IMR-90 (cell line): ENCODE measurements at places on chromosomes 6 and 20. TPM values are rescaled to one million over a fixed set of nuclear protein-coding genes. Genes with fewer than 3 reads are reported as not detected.

GRCh38 chr6:63740709-63741108, 105.1 kb downstream of the PHF3 start:
- no peaks in the 10 kb centered on the region for H3K36me3 ChIP-seq
- peaks cover 4% of the 10 kb centered on the region; the same call in 1 of the 2 replicates for H3K27me3 ChIP-seq
- peak; percentile 78 for DNase-seq
- no peaks in the 10 kb centered on the region for H3K4me1 ChIP-seq
- H3K27ac ChIP-seq: no peak overlapping the region

The SUN5 gene
- not detected in 2 replicates for total RNA-seq

The ZNF451 gene
- 48.6 and 63.0 TPM in 2 replicates for total RNA-seq

DNA sequence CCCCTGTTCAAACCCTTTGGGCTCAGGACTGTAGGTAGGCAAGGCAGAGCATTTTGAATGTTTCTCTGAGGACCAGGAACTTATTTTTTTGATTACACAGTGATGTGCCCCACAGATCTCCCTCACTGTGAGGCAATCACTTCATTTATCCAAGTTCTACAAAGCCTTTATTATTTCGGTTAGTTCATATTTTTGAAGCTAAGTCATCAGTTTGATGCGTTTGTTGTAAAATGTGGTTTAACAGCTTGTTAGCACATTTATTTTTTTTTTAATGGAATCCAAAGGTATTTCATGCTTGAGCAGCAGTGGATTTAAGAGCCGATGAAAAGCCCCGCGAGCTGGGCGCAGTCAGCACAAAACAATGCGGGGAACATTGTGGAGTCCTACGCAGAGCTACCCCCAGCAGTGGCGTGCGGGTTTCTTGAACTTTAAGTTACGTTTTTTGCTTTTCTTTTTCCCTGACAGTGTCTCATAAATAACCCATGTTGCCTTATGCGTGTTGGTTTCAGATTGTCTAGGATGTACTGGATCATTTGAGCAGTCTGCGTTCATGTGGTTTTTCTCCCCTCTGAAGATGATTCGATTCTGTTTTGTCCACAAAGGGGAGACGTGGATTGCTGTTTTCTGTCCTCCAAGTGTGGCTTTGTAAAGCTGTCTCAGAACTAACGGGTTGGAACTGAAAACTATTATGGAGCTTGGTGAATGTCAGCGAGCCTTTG, 233.6 kb upstream of the BMP2 start:
- peak overlapping the region; percentile 90 for H3K27ac ChIP-seq
- peak; percentile 88 for DNase-seq
- no peaks in the 10 kb centered on the region for H3K27me3 ChIP-seq
- H3K4me1 ChIP-seq: peaks cover 7% of the 10 kb centered on the region
- H3K4me3 ChIP-seq: peak overlapping the region; percentile 51

GRCh38 chr20:5033566-5033965, 32.3 kb upstream of the SLC23A2 start:
- H3K4me1 ChIP-seq: peaks cover 7% of the 10 kb centered on the region
- DNase-seq: peak; percentile 47
- peaks cover 2% of the 10 kb centered on the region; the same call in 1 of the 2 replicates for H3K27me3 ChIP-seq
- no peak overlapping the region for H3K4me3 ChIP-seq
- H3K36me3 ChIP-seq: no peaks in the 10 kb centered on the region

DNA sequence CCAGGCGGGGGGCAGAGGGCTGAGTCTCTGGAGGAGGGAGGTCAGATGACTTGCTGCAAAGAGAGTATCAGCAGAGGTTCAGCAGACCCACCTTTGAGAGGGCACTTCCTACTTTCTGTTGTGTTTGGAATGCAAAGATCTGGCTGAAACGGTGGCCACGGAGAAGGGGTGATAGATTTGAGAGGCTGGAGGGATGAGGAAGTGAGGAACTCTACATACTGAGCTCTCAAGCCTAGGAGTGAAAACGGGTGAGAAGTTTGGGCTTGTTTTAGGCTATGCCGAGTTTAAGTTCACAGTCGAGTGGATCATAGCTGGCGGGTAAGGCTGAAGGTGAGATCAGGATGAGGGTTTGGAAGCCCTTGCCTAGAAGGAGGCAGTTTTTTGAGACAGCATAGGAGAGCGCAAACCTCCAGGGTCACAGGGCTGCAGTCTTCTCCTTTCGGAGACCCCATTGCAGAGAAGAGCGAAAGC, 477 bp upstream of the ITPA start:
- DNase-seq: no peak
- H3K4me1 ChIP-seq: peaks cover 5% of the 10 kb centered on the region
- H3K4me3 ChIP-seq: peak overlapping the region; percentile 86
- peak overlapping the region; percentile 92 for H3K27ac ChIP-seq

The IL17A gene
- not detected in 2 replicates for total RNA-seq

GRCh38 chr6:84027340-84028181, 6.0 kb upstream of the MRAP2 start:
- H3K36me3 ChIP-seq: no peaks in the 10 kb centered on the region
- DNase-seq: peak; percentile 21
- H3K4me1 ChIP-seq: no peaks in the 10 kb centered on the region
- H3K27ac ChIP-seq: no peak overlapping the region

The ZSCAN23 gene
- total RNA-seq: 5.3 and 8.4 TPM in 2 replicates

DNA sequence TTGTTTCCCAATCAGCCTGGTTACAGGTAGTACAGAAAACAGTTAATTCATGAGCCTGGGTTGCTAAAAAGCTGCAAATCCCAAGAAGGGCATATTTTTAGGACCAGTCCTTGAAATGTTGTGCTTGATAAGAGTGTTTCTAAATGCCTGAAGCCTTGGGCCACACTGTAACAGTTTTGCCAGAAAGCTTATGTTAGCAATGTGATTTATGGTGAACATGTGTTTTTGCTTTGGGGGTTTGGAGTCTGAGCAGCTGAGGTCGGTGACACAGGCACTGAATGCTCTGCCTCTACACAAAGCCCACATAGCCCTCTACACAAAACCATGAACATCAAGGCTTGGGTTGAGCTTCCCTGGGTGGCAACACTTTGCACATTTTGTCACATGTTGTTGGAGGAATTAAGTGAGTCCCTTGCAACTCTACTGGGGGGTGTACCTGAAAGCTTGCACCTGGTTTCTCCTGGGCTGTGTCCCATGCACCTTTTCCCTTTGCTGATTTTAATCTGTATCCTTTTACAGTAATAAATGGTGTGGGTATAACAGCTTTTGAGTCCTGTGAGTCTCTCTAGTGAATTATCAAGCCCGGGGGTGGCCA, 22.2 kb downstream of the AHI1 start:
- DNase-seq: peak; percentile 73
- H3K4me1 ChIP-seq: peaks cover 2% of the 10 kb centered on the region; the same call in 1 of the 2 replicates

GRCh38 chr6:155366325-155366724, 52.0 kb upstream of the TFB1M start:
- no peaks in the 10 kb centered on the region for H3K27me3 ChIP-seq
- no peaks in the 10 kb centered on the region for H3K36me3 ChIP-seq

GRCh38 chr20:19765913-19766312, 7.9 kb downstream of the RIN2 start:
- H3K4me1 ChIP-seq: peaks cover 7% of the 10 kb centered on the region
- no peaks in the 10 kb centered on the region for H3K27me3 ChIP-seq
- DNase-seq: no peak
- H3K36me3 ChIP-seq: peaks cover 4% of the 10 kb centered on the region

The NKAPL gene
- 0.54 and 0.83 TPM in 2 replicates for total RNA-seq

DNA sequence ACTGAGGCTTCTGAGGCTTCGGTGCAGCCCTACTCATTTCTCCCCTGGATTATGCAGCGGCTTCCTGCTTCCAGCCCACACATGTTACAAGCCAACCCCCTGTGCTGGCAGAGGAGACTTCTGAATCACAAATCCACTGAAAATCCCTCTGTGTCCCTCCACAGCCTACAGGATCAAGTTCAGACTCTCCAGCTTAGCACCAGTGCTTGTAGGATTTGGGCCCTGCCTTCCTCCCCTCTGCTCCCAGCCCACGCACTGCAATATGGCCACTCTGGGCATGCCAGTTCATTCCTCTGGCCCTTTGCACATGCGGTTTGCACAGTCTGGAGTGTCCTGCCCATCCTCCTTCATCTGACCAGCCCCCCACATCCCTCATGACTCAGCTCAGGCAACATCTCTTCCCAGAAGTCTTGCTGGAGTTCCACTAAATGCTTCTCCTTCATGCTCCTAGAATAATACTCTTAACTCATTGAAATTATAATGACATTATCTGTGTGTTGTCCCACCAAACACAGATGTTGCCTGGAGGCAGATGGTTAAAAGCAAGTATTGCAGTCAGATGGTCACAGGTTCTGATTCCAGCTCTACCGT, 15.9 kb upstream of the MDGA1 start:
- peak overlapping the region; percentile 9 for H3K27ac ChIP-seq
- H3K4me1 ChIP-seq: peaks cover 25% of the 10 kb centered on the region
- no peaks in the 10 kb centered on the region for H3K36me3 ChIP-seq

DNA sequence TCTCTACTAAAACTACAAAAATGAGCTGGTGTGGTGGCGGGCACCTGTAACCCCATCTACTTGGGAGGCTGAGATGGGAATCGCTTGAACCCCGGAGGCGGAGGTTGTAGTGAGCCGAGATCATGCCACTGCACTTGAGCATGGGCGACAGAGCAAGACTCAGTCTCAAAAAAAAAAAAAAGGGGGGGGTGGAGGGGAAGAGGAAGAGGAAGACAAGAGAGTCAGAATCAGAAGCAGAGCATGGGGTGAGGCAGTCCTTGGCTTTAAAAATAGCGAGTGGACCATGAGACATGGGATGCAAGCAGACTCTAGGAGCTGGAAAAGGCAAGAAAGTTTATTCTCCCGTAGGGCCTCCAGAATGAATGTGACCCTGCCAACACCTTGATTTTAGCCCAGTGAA, 3.9 kb upstream of the SLC9A8 start:
- no peak overlapping the region for H3K4me3 ChIP-seq
- no peak for DNase-seq
- no peak overlapping the region for H3K27ac ChIP-seq
- H3K36me3 ChIP-seq: no peaks in the 10 kb centered on the region

- DNase-seq: no peak
- no peak overlapping the region for H3K4me3 ChIP-seq
- H3K4me1 ChIP-seq: no peaks in the 10 kb centered on the region
- H3K27ac ChIP-seq: no peak overlapping the region
These were observed 456.8 kb downstream of the MAFB start for GRCh38 chr20:40232273-40232672.

The TRIM40 gene
- not detected in 2 replicates for total RNA-seq

DNA sequence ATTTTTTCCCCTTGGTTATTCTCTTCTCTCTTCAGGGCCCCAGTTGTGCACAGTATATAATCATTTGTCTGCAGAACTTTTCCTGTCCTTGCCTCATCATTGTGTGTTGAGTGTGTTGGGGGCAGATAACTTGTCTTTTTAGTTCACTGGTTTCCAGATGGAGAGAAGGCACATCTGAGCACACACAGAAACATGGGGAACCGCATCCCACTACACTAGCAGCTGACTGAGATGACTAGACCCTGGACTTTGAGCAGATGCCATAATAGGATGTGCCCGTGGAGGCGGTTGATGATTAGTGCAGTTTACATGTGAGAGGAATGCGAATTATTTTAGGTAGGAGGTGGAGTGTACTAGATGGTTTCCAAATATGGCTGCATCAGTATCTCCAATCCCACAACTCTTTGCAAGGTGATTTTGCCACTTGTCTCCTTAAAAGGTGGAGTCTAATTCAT, 26.5 kb upstream of the SH3BGRL2 start:
- H3K27me3 ChIP-seq: no peaks in the 10 kb centered on the region
- H3K27ac ChIP-seq: no peak overlapping the region
- no peak overlapping the region for H3K4me3 ChIP-seq
- H3K36me3 ChIP-seq: no peaks in the 10 kb centered on the region
- peaks cover 13% of the 10 kb centered on the region for H3K4me1 ChIP-seq
- DNase-seq: peak; percentile 63

DNA sequence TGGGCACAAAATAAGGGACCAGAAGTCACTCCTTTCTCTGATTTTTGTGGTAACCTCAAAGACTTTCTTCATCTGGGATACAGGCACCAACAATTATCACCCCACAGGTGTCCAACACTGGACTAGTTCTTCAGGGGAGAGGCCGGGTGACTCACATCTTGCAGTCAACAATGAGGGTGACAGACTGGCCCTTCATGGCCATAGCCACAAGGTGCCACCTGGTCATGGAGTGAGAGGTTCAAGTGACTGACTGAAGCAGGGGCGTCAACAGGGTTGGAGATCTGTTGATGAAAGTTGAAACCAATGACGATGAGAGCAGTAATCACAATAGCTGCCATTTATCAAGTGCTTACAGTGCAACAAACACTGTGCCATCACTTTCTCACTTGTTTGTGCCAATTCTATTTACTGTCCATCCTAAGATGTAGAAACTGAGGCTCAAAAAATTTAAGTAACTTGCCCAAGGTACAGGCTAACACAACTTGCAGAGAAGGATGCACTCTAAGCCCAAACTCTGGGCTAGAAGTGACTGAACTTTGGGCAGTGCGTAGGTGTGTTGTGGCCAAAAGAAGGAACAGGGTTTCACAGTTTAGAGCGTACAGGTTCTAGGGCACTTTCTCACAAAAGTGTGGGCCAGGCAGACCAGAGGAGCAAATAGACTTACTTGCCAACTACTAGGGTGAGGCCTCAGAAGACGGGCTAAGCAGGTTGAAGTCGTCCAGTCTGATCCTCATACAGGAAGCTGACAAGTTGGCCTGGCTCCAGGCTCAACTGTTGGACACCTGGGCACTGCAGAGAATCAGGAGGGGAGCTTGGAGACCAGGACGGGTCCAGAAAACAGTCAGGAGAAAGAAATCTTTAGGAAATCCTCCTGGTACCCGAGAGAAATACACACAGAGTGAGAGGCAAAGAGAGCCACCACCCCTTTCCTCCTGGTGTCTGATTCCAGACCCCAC, 30.4 kb downstream of the HLA-DPB1 start:
- no peaks in the 10 kb centered on the region for H3K4me1 ChIP-seq
- no peak overlapping the region for H3K27ac ChIP-seq
- peaks cover 16% of the 10 kb centered on the region for H3K27me3 ChIP-seq
- no peaks in the 10 kb centered on the region for H3K36me3 ChIP-seq
- H3K4me3 ChIP-seq: no peak overlapping the region
- no peak for DNase-seq

- DNase-seq: no peak
- H3K27ac ChIP-seq: no peak overlapping the region
- H3K27me3 ChIP-seq: peaks cover 47% of the 10 kb centered on the region
These were observed 20.0 kb upstream of the MLN start for GRCh38 chr6:33823806-33824205.

The CTCFL gene
- total RNA-seq: not detected in 2 replicates

The ATP9A gene
- total RNA-seq: 22.4 and 23.3 TPM in 2 replicates

DNA sequence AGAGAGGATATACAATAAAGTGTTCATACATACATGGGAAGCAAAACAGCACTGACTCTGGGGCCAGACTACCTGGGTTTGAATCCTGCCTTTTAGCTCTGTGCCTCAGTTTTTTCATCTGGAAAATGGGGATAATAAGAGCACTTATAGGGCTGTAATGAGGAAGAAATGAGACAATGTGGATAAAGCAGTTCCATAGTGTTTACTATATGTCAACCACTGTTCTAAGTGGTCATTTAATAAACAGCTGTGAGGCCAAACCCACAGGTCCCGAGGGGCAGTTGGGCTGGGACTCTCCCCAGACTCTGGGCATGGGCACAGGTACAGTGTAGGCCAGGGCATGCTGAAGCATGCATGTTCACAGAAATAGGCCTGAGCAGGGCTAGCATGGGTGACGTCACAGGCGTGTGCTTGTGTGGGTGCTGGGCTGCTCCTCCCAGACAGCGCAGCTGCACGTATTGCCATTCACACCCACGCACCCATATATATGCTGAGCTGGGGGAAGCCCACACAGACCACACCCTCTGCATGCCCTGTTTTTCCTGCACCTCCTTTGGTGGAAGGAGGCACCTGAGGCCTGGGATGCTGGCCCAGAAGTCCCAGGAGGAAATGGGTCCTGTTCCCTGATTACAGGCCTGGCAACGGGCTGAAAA, 3.5 kb upstream of the PLCG1 start:
- DNase-seq: peak; percentile 18
- H3K4me1 ChIP-seq: peaks cover 4% of the 10 kb centered on the region
- no peak overlapping the region for H3K27ac ChIP-seq
- H3K36me3 ChIP-seq: no peaks in the 10 kb centered on the region; the same call in 1 of the 2 replicates

The DCBLD1 gene
- 27.8 and 30.0 TPM in 2 replicates for total RNA-seq

The KCNG1 gene
- 23.6 and 23.7 TPM in 2 replicates for total RNA-seq

The ME1 gene
- 24.4 and 32.2 TPM in 2 replicates for total RNA-seq
